Stimulated activated CD8-positive, alpha-beta memory T cell treated with anti-CD3 and anti-CD28 coated beads, Interleukin-4, amount 100 ng/mL, for 4 hours (primary cell): ENCODE measurements at places on chromosomes 2 and 18.

GRCh38 chr2:125857971-125858794 lies 797.8 kb upstream of the GYPC start:
- DNase-seq, result no peak

DNA sequence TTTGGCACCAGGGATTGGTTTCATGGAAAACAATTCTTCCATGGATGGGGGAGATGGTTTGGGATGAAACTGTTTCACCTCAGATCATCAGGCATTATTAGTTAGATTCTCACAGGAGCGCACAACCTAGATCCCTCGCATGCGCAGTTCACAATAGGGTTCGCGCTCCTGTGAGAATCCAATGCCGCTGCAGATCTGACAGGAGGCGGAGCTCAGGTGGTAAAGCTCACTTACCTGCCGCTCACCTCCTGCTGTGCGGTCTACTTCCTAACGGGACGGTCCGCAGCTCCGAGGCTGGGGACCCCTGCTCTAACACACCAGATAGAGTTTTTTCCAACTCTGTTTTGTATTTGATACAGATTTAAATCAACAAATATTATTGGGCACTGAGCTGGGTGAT lies 286.5 kb downstream of the MTX2 start:
- DNase-seq, result no peak

GRCh38 chr2:10163498-10164486 lies 41.3 kb downstream of the RRM2 start:
- DNase-seq, result no peak

DNA sequence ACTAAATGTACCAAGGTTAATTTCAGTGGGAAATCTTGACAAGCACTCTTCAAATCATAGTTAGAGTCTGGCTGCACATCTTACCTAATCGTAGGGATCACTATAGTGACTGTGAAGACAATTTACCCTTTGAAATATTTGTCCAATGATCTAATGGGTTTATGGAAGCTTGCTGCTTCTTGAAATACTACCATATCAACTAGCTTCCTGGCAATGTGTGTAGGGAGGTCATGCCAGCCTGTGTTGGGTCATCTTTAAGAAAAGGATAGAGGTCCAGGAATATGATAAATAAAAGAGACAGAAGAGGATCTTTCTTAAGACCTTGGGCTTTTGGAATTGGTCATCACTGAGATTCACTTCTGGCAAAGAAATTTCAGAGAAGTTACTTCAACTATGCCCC lies 84.4 kb downstream of the POLE4 start:
- DNase-seq, result no peak

- DNase-seq, result no peak
Observed at GRCh38 chr2:128997166-128997866, 678.6 kb upstream of the HS6ST1 start.

- no peak for DNase-seq
Observed at GRCh38 chr2:117771969-117772630, 42.4 kb upstream of the DDX18 start.

DNA sequence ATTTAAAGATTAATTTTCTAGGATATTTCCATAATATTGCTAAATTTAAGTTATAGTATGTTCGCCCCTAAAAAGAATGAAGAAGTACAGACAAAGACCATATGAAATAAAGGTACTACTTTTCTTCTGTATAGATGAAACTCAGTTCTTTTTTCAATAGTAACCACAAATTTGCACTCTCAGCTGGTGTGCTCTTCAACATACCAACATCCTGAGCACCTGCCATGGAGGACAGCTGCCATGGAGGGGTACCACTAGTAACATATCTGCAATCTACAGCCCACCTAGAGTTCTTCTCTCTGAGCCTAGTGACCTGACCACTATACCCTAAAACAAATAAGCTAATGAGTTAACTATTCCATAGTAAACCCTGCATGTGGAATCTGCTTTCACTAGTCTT lies 36.8 kb upstream of the ERCC3 start:
- DNase-seq, result no peak
